Fibroblast of the aortic adventitia (primary cell): ENCODE measurements at places on chromosomes 5 and 9. TPM values are rescaled to one million over a fixed set of nuclear protein-coding genes. Genes with fewer than 3 reads are reported as not detected.

Gene LCN9
- total RNA-seq, result not detected in 2 replicates

Gene LRRC26
- not detected in 2 replicates for total RNA-seq

Gene IL13
- not detected in 2 replicates for total RNA-seq

Gene GRIA1
- total RNA-seq, result 1.2 TPM in 1 of 2 replicates, not detected in the other

Gene NPR3
- total RNA-seq, result 2.8 and 23.7 TPM in 2 replicates

Gene FAM78A
- 0.25 and 0.36 TPM in 2 replicates for total RNA-seq

Gene ANKRD31
- total RNA-seq, result 0.16 and 0.18 TPM in 2 replicates

Gene SMIM33
- total RNA-seq, result not detected in 2 replicates

Gene LECT2
- not detected in 2 replicates for total RNA-seq

Gene SLC46A2
- total RNA-seq, result not detected in 2 replicates

Gene SPACA9
- total RNA-seq, result 0.74 and 2.7 TPM in 2 replicates

Gene IFNA21
- total RNA-seq, result not detected in 2 replicates

Gene ACOT12
- total RNA-seq, result 0.27 TPM in 1 of 2 replicates, not detected in the other

Gene PDE6A
- total RNA-seq, result not detected in 2 replicates

Gene CLTA
- total RNA-seq, result 239 and 451 TPM in 2 replicates
